ENCODE measurements at places on chromosomes 2 and 18.

DNA sequence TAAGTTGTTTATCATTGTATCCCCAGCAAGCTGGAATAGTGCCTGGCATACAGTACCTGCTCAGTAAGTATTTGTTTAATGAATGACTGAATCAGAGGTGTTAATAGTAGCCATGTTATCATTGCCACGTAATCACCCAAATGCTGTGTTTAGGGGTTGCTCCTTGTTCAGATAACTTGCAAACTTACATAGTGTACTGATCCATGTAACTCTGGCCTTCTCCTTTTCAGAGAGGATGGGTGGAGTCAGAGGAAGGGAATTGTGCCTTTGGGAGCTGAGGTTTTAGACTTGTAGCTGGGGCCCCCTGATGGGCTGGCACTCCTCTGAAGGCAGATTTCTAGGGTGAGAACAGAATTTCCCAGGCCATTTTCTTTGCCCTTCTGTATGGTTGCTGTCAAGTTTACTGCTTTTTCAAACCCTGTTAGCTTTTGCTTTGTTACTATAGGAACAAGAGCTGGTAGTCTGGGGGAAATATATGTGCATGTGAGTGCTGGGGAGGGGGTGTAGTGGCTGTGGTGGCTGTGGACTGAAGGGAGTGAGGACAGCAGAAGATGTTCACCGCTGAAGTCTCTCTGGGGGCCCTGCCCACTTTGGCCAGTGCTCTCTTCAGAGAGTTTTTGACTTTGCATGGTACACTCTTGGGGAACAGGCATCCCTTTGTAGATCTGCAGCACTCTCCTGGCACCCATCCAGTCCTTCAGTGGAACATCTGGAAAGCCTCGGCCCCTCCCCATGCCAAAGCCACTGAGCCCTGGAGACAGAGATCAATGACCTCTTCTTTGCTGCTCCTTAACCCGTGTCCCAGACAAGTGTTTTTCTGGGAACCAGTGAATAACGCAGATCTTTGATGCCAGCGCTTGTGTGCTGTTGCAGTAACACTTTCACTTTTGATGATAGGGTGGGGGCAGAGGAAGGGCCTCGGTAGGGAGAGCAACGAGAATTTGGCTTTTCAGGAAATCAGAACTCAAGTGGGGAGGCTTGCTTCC lies 209.0 kb downstream of the PRKCE start:
- no peak for DNase-seq

DNA sequence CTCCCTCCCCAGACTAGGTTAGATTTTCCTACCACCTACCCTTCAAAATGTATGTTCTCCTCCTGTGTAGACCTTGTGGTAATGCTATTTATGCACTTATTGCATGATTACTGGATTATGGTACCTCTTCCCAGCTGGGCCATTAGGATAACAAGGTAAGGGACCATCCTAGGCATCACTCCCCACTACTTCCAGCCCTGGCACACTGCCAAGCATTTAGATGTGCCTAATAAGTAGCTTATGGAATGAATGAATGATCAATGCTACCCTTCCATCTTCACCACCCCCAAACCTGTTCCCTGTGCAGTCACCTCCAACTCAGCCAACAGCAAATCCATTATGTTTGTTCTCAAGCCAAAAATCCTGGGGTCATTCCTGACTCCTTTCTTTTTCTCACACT lies 93.4 kb downstream of the C1QL2 start:
- no peak for DNase-seq

DNA sequence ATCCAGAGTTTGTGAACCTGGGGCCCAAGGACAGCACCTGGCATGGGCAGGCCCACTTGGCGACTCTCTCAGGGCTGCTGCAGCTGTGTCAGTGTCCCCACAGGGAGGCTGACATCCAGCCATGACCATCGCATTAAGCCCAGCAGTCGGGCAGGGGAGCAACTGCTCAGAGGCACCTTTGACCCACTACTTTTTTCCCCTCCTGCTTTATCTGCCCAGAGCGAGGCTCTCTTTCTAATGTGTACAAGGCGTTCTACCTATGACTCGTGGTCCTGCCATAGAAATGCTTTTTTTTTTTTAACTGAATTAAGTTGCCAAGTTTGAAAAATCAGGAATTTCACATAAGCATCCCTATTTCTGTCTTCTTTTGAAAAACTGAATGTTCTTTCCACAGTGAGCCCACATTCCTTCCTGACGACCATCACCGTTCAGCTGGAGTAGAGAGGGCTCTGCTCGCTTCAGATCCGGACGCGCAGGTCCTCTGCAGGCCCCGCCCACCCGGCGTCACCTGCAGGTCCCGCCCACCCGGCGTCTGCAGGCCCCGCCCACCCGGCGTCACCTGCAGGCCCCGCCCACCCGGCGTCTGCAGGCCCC lies 403 bp upstream of the CLUL1 start:
- no peak for DNase-seq

- no peak for DNase-seq
These were observed 577.4 kb downstream of the DSC3 start for GRCh38 chr18:30465096-30465495.

DNA sequence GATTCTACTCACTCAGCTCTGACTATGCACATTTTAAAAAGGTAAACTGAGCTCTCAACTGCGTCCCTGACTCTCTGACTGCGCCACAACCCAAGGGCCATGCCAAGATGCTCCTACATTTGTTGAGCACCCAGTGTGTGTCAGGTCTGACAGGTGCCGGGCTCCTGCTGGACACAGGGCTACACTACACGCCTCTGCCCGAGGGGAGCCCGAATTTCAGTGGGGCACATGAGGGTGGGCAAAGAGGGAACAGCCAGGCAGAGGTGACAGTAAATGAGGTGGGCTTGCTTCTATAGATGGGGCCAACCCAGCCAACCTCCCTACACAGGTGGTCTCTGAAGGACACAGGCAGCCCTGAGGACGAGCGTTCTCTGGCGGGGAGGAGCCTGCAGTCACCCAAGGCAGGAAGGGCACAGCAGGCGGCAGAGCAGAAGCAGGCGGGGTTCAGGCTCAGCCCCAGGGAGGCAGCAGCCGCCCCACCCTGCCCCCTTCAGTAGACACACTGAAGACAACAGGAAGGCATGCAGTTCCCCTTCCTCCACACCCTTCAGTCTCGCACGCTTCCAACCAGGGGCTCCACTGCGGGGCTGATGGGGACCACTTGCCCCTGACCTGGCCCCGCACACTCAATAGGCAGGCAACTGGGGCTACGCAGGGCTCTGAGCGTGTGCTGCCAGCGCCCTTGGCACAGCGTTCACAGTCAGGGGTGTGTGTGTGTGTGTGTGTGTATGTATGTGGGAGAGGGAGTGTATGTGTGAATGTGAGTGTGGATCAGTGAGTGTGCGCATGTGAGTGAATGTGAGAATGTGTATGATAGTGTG lies 98.4 kb downstream of the UXS1 start:
- DNase-seq = no peak

- no peak for DNase-seq
These were observed 293.5 kb downstream of the RNF144A start for GRCh38 chr2:7210712-7211111.

- no peak for DNase-seq
These were observed 43.3 kb downstream of the KCNH7 start for GRCh38 chr2:162795312-162795711.

- no peak for DNase-seq
These were observed 292.1 kb downstream of the MYT1L start for GRCh38 chr2:2038746-2039530.

GRCh38 chr2:106798826-106799552 lies 87.0 kb downstream of the ST6GAL2 start:
- DNase-seq = no peak

- DNase-seq = no peak
These were observed 81.2 kb downstream of the GBX2 start for GRCh38 chr2:236086971-236087465.

DNA sequence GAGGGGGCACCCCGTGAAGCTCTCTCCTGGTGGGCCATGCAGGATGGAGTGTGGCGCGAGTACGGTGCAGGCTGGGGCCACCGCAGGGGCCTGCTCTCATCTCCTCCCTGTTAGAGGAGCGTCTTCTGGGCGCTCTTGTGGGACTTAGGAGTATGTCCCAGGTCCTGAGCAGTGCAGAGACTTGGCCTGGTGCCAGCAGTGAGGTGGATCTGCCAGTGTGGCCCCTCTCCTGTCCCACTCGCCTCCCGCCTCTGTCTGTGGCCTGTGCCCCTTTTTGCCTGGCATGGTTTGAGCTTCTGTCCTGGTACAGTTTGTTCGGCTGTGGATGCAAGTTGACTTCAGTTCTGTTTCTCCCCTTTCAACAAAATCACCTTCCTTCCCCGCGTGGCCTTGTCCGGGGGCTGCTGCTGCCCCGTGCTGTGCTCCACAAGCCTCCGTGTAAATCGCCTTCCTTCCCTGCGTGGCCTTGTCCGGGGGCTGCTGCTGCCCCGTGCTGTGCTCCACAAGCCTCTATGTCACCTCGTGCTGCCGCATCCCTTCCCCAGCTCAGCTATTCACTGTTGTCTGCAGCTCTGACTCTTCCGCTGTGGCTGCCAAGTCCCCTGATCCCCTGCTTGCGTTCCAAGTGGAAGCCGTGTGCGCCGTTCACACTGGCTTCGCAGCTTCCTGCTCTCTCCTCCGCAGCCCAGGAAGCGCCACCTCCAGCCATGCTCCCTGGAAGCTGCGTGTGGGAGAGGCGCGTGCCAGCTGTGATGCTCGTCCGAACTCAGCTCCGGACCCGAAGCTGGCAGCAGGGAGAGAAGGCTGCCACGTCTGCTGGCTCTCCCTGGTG lies 13.7 kb downstream of the LDLRAD4 start:
- DNase-seq = no peak

DNA sequence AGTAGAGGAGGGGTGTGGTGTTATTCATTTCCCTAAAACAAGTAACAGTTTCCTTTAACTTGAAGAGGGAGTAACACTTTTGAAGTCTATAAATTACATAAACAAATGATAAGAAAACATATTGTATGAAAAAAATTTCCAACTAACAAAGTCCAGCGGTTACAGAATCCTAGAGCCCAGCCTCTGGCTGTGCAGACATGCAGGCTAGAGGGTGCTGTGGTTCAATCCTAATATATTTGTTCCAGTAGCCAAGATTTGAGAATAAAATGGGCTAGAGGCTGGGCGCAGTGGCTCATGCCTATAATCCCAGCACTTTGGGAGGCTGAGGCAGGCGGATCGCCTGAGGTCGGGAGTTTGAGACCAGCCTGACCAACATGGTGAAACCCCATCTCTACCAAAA lies 56.9 kb downstream of the WDR75 start:
- DNase-seq = no peak

- DNase-seq = no peak
These were observed 276.6 kb downstream of the ZNF521 start for GRCh38 chr18:25075331-25075730.

DNA sequence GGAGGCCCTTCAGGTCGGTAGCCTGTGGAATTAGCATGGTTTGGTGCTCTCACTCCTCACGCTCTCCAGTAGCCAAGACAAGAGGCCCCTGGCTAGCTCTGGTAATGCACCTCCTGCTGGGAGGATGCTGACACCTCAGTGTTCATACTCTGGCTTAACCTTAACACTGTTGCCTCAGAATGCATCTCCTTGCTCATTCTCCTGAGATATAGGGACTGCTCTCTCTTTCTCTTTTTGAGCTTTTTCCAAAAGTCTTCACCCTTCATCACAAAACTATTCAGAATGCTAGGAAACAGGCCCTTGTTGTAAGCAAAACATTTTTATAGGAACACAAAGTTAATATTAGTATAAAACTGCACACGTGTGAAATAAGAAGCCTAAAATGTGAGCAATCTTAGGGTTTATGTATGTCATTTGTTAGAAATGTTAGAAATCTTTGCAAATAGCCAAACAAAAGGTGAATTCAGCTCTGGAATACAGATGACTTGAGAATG lies 17.3 kb upstream of the IMPA2 start:
- no peak for DNase-seq

GRCh38 chr2:205914213-205915129 lies 171.5 kb downstream of the INO80D start:
- DNase-seq = no peak

DNA sequence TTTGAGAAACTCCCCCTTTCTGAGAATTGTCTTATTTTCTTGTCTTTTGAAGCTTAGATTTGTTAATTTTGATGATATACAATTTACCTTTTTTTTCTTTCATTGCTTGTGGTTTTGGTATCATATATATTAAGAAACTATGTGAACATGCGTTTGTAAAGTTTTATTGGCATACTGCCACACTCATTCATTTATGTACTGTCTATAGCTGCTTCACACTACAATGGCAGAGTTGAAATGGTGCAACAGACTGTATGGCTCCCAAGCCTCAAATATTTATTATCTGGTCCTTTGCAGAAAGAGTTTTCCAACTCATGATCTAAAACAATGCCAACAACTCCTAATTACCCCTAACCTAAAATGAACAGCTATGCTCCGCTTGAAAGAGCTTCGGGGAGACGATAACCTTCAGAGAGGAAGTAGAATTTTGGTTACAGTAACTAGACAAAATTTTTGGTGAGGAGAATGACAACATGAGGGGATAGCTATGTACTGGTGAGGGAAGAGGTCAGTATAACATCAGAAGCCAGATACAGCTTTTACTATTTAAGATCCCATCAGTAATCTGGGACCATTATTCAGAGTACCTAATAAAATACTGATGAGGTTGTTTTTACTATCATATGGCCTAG lies 16.1 kb downstream of the PPP3R1 start:
- no peak for DNase-seq

DNA sequence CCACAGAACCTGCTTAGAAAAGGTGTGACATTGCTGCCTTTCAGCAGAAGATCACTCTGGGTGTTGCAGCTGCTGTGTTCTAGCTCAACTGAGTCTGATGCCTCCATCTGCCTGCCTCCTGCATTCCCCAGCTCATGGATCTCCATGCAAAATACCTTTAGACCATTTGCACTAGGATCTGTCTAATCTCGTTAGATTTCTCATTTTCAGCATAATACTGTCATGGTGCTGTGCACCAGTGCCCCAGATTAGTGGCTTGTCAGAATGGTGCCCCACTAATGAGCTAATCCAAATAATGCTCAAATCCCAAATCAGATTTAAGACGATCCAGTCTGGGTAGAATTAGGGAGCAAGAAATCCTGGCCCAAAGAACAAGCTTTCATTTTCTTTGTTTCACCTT lies 284.4 kb upstream of the PARD3B start:
- DNase-seq = no peak

DNA sequence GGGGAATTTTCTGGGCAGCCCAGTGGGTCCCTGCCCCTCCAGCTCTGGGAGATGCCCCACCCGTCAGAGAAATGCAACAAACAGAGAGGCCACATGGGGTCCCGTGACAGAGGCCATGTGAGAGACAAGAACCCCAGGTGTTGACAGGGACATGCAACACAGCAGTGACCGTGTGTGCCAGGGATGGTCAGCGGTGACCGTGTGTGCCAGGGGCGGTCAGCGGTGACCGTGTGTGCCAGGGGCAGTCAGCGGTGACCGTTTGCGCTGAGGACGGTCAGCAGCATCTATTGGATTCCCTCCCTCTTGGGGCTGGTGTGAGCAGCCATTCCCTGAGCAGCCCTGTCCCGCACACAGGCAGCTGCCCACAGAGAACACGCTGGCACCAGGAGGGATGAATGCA lies 146.6 kb upstream of the OTOS start:
- DNase-seq = no peak

- DNase-seq = no peak
These were observed 74.8 kb upstream of the ST6GAL2 start for GRCh38 chr2:106960683-106961161.

Data from SIG-M5 (cell line).